ENCODE measurements at places on chromosomes 5 and 9.

DNA sequence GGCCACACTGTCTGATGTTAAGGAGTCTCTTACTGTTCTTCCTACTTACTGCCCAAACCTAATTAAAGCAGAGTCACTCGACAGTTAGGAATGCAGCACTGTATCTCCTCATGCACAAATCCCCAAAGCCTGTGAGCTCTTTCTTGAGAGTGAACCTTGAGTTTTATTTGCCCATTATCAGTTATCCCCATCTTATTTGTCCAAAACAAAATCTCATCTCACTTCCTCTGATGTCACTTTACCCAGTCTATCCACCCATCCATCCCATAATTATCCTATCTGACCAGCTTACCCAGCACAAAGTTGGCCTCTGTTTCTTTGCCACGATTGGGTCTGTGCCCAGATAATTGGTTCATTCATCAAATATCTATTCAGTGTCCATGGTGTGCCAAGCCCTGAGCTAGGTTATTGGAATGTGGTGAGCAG is 250.8 kb downstream of the SLIT3 start:
- no peak for DNase-seq

GRCh38 chr5:74275171-74275992 is 365.1 kb downstream of the ENC1 start:
- DNase-seq, result no peak

GRCh38 chr5:55622460-55622859 is 87.7 kb upstream of the PLPP1 start:
- no peak for DNase-seq

GRCh38 chr9:114914139-114914538 is 16.3 kb downstream of the TNFSF8 start:
- no peak for DNase-seq

- DNase-seq, result peak; percentile 3
Measured at GRCh38 chr9:20805766-20806165, 121.7 kb downstream of the FOCAD start.

GRCh38 chr5:145237843-145238242 is 597.3 kb downstream of the PRELID2 start:
- DNase-seq, result no peak

DNA sequence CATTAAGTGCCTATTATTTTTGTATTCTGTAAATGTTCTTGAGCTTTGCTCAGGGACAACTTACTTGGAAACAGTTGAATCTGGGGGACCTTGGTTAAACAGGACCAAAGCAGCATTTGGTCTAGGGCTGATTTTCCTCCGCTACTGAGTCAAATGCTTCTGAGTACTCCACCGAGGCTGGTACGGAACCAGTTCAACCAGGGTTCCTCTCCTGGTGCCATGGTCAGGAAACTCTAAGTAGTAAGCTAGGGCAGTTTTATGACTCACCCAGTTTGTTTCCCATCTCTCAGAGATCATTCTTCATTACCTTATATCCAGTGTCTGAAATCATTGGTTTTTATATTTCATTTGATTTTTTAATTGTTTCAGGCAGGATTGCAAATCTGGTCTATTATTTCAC is 111.9 kb upstream of the TNFAIP8 start:
- no peak for DNase-seq

- DNase-seq, result no peak
Measured at GRCh38 chr9:113515862-113516261, 52.3 kb downstream of the RGS3 start.

DNA sequence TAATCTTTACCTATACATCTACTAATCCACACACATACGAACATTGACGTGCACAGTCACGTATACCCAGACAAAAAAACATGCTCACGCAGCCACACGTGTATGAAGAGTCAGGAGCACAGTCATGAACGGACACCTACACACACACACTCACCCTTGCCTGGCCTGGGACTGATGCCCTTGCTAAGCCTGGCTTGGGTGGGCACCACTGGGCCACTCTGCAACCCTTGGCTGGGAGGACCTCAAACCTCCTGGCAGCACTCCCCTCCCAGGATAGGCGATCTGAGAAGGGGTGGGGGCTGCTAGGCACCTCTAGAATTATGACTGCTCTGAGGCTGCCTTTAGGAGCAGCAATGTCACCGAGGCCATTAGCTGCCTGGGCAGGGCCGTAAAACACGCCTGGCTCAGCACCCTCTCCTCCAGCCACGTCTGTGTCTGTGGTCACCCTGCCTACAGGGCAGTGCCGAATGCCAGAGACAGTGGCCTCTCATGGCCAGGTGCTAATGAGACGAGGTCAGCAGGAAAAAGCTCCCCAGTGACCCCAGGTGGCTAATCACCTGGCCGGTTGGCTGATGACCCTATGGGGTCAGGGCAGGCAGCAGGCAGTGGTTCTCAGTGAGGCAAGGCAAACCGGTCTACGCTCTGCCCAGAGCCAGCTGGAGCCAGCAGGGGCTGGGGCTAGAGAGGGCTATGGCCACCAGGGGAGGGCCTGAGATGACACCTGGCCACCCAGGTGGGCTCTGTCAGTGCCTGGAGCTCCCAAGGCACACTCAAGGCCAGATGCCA is 33.7 kb upstream of the MVB12B start:
- no peak for DNase-seq

DNA sequence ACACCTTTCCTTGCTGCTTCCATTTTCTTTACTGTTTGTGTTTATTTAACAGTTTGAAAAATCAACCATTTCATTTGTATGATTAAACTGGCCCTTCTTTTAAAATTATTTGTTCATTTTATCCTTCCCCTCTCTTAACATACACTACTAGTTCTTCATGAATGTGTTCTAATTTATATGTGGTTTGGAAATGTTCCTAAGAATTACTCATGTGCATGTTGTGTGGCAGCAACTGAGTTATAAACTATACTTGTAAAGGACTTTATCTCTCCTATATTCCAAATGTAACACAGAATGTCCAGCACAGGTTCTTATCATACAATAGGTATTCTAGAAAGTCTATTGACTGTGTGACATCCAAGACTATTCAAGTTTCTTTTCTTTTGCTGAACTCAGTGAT is 358.2 kb upstream of the MEF2C start:
- no peak for DNase-seq

GRCh38 chr5:170437621-170438375 is 48.6 kb upstream of the KCNMB1 start:
- DNase-seq, result no peak

GRCh38 chr5:55597014-55597981 is 62.5 kb upstream of the PLPP1 start:
- DNase-seq, result no peak

DNA sequence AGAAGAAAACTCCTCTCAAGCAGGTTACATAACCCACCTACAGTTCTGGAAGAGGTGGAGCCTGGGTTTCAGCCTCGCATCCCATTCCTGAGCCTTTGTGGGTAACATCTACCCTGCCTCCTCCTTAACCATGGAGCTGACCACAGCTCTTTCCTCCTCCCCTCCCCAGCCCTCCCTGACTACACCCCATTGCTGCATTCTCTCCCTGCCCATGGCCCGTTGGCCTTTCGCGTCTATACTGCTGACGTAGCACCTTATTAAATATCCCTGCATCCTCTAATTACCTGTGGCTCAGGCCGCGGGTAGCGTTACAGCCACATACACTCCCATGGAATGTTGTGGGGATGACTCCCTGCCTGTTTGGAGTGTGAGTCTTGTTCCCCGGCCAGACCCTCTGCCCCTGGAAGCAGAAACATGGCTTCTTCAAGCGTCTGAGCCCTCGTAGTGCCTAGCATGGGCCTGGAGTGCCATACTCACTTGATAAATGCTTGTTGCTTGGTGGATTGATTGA is 72.8 kb downstream of the WWC1 start:
- DNase-seq, result no peak

DNA sequence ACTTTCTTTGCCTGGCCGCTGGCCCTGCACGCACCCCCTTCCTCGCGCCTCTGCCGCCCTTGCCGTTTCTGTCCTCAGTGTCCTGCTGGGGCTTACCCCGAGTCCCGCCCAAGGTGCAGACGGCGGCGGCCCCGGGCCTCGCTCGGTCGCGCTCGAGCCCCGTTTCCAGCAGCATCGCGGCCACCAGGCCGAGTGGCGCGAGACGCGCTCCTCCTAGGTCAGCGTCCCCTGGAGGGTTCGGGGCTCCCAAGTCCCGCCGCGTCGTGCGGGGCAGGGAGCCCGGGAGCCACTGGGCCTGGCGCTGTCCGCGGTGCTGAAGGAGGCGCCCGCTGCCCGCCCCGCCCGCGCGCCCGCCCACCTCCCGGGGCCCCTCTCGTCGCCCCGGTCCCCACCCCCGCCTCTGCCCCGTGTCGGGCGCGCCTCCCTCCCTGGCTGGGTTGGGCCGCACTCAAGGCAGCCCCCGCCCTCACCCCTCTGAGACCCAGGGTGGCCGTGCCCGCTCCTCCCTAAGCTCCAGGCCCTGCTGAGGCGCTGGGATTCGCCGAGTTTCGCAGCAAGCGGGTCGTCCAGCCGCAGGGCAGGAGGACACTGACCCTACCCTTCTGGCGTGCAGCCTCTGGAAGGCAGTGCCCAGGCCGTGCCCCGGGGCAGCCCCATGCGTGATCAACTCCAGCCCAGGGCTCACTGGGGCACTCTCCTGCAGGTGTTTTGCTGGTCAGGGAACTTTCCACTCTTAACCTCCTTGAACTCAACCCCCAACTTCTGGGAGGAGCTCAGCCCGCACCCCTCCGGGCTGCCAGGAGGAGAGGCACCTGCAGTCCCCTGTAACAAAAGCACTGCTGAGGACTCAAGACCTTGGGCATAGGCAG is at the start of gene LHX3:
Gene LHX3 (minus strand): TSS at position 291 of the 869 bp plus-strand sequence. CDS start 116 bp downstream, at position 175.
- no peak for DNase-seq

DNA sequence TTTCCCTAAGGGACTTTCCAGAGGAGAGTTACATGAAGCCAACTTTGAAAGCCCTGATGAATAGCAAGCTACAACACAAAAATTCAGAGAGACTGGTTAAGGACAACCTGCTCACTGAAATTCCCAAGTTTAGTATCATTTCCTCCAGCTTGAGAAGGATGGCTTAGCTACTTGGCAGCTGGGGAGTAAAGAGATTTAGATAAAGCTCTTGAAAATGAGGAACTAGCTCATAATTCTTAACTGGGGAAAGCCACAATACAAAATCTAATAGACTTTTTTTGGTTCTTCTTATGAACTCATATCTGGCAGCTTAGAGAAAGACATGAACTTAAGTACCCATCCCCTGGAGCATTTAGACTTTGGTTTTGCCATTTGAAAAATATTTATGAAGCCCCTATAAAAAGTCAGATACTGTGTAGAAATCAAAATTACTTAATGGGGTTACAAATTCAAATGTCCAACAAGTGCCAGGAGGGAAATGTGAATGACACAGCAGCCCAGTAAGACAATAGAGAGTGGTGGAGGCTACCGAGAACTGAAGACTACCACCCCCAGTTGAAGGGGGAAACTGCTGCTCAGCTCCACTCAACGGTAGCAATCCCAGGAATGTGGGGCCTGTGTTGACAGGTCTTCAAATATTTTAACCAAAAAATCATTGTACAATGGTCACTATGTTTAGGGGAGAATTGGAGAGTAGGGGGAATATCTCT is 79.4 kb upstream of the ADRB2 start:
- no peak for DNase-seq

DNA sequence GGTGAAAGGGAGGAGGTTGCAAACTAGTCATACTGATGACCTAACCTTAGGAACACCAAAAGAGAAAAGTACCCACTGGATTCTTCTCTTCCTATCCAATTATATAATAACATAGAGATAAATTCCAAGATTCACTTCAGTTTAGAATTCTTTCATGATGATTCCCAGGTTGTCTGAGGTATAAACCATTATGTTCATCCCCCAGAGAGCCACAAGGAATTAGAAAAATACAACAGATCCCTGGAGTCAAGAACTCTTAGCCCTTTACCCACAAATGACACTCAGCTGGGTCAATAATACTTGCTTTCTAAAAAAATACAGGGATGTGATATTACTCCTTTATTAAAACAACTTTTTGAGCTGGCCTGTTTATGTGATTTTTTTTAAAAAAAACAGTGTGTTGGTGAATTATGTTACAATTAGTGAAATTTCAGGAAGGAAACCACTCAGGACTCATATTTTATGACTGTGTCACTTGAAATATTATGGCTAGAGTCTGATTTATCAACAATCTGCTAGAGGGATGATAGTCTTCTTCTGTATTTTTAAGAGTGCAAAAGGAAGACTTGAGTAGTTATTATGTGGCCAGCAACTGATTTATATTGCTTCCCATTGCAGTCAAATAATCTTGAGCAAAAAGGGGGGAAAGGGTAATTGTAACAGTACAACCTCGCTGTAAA is 338.2 kb downstream of the NFIB start:
- DNase-seq, result no peak

GRCh38 chr9:77386187-77386586 is 208.9 kb downstream of the VPS13A start:
- DNase-seq, result no peak

GRCh38 chr9:91421128-91421765 is 2.4 kb downstream of the NFIL3 start:
- no peak for DNase-seq

- no peak for DNase-seq
Measured at GRCh38 chr9:16345902-16346301, 524.6 kb downstream of the BNC2 start.

GRCh38 chr5:122999947-123000563 is 36.5 kb downstream of the PPIC start:
- DNase-seq, result no peak

DNA sequence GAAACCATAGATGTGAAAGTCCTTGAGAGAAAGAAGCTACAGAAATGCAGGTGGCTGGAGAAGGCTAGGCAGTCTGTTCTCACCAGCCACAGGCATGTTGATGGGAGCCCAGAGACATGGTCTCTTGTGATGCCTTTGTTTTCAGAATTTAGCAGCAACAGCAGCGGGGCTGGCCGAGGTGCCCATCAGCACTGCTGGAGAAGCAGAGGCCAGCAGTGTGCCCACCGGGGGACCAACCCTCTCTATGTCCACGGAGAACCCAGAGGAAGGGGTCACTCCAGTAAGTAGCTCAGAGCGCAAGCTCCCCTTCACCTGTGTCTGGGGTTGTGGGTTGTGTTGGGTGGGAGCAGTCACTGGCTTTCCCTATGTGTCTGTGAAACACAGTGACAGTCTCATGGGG is 59.6 kb downstream of the COL15A1 start:
- no peak for DNase-seq

DNA sequence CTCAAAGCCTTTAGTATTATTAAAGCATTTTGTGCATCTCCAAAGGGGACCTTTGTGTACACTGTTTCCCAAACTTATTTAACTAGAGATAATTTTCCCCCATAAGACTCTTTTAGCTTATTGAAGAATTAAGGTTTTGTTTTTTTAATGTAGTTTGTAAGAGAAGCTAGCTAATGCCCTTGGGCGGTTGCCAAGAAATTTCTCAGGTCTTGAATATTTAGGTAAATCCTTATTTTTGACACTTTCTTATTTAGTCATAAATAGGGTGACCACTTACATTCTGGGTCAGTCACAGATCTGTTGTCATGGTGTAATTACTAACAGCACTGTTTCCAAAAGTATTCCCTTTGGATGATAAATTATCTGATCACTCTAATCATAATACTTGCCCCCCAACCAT is 27.2 kb downstream of the TNFAIP8 start:
- no peak for DNase-seq

- no peak for DNase-seq
Measured at GRCh38 chr9:136327304-136327974, at the start of gene GPSM1. Gene GPSM1, plus strand, starts transcription at chr9:136327539. Its CDS starts 157 bp downstream, at chr9:136327696.

- DNase-seq, result no peak
Measured at GRCh38 chr5:116004248-116004647, 28.0 kb upstream of the ARL14EPL start.

- DNase-seq, result no peak
Measured at GRCh38 chr9:101478906-101479305, 43.3 kb upstream of the ALDOB start.

- no peak for DNase-seq
Measured at GRCh38 chr5:43315682-43316081, 2.5 kb upstream of the HMGCS1 start.

Data from NCI-H1417 treated with DMSO at 0.1 percent for 48 hours (cell line).